ENCODE measurements at places on chromosomes 16 and 17.

- no peak for DNase-seq
These were observed 22.8 kb upstream of the CNEP1R1 start for GRCh38 chr16:50002190-50002589.

GRCh38 chr16:57918444-57918843 lies 52.5 kb downstream of the CNGB1 start:
- no peak for DNase-seq

- DNase-seq: no peak
These were observed 29.4 kb downstream of the LGALS9 start for GRCh38 chr17:27660436-27660835.

- DNase-seq: no peak
These were observed 1.2 kb downstream of the NPTX1 start for GRCh38 chr17:80474961-80475909.

- DNase-seq: no peak
These were observed 481 bp downstream of the PDK2 start for GRCh38 chr17:50095626-50096037.

DNA sequence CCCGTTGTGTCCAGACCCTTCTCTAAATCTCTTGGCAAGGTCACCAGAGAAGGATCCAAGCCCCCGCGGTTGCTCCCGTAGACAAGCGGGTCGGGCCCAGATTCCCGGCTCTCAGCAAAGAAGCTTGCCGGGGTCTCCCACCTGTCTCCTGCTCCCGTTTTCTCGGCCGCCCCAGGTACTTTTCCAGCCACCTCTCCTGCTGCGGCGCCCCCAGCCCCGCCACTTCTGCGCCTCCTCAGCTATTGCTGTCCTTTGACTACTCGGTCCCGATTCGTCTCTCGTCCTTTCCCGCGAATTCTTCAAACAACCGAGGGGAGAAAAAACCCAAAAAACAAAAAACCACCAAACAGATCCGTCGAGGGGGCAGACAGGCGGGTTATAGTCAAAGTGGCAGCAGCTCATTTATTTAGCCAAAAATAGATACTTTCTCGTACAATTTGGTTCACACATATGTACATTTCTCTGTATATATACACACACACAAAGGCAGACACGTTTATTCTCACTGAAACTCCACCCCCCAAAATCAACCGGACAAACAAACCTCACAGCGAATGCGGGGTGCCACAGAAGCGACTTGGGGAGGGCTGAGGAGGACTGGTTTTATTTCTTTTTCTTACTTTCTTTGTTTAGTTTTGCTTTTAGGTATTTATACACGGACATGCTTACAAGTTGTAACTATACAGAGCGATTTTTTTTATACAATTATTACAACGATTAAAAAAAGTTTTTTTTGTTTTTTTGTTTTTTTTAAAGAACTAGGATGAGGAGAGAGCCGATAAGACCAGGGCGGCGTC lies 3.5 kb downstream of the IRX3 start:
- no peak for DNase-seq

DNA sequence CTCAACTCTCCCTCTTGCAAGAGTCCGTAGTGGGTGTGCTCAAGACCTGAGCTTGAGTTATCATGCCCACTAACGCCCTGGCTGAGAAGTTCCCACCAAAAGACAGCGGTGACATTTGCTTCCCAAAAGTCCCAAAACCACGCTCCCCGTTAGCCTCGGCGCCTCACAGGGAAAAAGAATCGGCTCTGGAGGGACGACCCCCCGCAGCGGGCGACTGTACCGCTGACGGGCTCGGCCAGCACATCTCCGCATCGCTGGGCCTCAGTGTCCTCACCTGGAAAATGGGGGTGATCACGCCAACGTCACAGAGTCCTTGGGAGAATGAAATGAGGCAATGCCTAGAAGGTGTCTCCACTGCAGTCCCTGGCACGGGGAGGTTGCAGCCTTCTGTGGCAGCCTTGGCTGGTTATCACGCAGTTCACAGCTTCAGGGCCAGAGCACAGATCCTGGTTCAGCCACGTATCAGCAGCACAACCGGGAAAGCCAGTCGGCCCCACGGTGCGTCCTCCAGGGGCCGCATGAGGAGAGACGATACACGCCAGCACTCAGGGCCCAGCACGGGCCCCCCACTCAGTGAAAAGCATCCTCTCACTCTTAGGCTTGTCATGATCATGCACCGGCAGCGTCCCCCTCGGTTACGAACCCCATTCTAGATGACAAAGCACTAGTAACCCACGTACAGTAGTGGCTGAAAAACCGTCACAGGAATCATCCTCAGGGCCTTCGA lies 32.9 kb downstream of the NXN start:
- DNase-seq: no peak
